ENCODE measurements at places on chromosomes 12 and 14.
A peak's percentile ranks its signal among the peaks of the same experiment; 100 is the strongest.

DNA sequence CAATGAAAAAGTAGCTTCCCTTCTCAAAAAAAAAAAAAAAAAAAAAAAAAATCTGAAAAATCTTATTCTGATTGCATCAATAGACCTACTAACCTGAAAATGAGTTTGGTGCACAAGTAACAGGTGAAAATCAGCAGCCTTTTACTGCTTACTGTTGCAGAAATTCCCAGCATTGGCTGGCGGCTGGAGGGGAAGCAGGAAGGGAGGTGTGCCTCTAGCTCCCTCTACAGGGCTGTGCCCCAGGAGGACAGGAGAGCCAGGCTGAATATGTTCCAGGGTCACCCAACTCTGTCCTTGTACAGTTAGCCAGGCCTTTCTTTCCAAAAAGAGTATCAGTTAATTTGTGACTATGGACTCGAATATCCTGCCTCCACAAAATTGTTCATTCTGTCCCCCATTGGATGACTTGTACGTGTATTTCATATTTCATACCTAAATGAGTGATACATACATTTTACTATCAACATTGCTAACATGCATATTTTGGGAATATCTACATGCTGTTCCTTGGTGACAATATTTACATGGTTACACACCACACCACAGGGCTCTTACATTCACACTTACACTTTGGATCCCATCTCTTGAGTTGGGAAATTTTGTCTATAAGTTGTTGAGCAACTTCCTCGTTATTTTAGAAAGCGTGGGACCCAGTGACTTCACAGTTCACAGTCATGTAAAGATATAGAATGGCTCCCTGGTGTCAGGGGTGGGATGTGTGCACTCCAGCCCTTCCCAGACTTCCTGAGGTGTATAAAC is 124.8 kb downstream of the SAMD4A start:
- DNase-seq = no peak

DNA sequence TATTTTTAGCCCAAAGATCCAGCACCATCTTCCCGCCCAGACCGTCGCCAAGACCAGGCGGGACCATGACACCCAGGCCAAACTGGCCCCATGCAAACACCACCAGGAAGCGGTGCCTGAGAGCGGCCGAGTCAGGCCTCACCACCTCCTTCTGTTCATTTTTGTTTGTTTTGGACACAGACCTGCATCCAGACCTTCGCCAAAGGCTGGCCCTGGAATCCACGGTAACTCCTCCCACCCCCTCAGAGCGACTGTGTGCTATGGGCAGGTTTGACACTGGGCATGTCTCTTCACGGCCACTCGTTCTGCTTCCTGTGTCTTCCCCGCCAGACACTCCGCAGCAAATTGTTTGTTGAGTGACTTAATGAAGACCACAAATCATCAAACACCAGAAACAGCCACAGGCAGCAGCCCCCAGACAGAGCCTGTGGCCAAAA is 47.1 kb downstream of the NCOR2 start:
- no peak for DNase-seq

GRCh38 chr14:100567009-100567876 is 20.0 kb downstream of the BEGAIN start:
- no peak for DNase-seq

DNA sequence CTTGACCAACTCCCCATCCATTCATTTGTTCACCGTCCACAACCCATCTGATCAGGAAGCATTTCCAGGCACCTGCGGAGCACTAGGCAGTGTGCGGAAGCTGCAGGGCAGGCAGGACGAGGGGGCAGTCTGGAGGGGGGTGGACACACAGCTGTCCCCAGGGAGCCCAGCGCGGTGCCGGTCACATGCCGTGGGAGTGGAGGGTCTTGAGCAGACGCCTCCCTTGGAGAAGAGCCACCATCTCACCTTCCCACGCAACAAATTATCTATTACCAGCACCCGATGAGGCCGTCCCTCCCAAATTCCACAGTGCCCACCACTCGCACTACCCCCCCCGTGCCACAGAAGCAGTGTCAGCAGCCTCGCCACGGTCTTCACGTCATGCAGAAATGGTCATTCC is 10.8 kb downstream of the DLK1 start:
- DNase-seq = peak; percentile 60

DNA sequence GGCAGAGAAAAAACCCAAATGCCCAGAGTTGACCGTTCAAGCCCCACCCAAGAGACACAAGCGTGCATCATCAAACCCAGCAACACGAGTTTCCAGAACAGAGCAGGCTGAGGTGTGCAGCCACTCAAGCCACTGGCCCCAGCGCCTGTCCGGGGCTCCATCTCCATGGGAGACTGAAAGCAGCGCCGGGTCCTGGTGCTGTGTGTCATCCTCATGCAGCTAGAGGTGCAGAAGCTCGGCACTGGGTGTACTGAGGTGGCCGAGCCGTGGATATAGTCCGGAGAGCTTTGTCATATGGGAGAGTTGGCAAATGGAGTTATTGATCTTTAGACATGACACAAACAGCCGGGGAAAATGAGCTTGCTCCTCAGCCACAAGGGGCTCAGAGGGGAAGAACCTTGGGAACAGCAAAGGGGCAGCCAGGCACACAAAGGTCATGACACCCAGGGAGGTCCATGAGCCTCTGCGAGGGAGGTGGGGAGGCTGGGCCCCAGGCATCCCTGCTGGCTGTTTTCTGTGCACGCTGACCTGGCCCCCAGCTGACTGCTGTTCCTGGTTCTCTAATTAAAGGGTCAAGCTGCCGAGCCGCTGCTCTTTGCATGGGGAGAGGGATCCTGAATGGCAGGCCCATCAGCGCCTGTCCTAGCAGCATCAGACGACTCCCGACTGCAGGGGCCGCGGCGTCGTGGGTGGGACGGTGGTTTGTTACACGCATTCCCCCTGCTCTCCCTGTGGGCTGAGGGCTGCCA is 145.4 kb upstream of the SFSWAP start:
- no peak for DNase-seq

DNA sequence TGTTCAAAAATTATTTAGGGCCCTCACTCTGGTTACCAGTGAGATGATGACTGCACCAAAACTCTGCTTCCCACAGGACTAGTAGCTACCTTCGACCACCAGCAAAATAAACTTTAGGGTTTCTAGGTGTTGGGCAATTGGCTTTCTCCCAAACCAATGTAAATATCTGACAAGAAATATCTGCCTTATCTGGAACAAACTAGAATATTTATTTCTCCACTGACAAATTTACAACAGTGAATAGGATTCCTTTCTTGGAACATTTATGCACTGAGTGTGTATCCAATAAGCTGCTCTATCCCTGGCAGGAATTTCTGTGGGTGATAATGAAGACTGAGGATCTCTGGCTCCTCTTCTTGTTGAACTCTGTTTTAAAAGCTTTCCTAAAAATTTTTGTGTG is 148.6 kb downstream of the SLC6A15 start:
- DNase-seq = no peak

DNA sequence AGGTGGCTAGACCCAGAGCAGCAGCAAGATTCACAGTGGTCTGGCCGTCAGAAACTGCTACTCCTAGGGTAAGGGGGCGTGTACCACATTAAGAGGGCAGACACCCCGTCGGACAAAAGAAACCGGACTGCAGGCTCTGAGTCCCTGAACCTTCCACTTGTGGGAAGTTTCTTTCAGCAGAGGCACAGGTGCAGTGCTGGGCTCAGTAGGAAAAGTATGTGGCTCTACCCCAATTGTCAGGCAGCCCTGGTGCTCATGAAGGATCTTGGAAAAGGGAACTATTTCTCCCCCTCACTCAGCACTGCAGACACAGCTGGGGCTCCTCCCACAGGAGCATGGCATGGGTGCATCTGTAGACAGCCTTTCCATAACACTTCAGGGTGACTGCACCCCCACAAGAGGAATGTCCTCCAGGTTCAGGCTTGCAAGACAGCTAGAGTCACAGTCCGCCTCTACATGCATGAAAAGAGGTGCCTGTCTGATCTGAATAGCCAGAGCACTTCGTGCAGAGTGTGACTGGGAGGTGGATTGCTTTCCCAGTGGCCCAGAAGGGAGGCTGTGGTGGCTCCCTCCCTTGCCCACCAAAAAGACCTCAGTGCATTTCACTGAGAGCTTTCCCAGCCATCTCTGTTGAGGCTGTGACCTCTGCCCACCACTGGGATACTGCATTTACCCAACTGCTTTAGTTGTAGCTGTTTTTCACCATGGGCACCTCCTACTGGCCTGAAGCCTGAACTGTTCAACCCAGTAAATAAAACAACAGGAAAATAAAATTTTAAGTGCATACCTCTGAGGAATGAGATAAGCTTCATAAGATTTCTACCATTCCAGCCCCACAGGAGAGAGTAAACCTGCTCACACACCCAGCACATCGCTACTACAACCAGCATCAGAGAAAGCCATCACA is 14.2 kb downstream of the CEP128 start:
- no peak for DNase-seq

- peak; percentile 76 for DNase-seq
Measured at GRCh38 chr12:96516472-96517430, 27.4 kb downstream of the CFAP54 start.

- peak; percentile 81 for DNase-seq
Measured at GRCh38 chr14:55102141-55102621, 26.9 kb upstream of the LGALS3 start.

GRCh38 chr12:78914859-78915331 is 50.3 kb downstream of the SYT1 start:
- DNase-seq = no peak

- DNase-seq = no peak
Measured at GRCh38 chr14:60905923-60906322, 75.0 kb downstream of the TRMT5 start.

- no peak for DNase-seq
Measured at GRCh38 chr14:22088614-22089342, 415.2 kb upstream of the OR4E1 start.
